HEK293T (cell line): ENCODE measurements at places on chromosomes 16 and 17.

- no peak for DNase-seq
These were observed 201.7 kb upstream of the PSMD7 start for GRCh38 chr16:74094962-74095361.

DNA sequence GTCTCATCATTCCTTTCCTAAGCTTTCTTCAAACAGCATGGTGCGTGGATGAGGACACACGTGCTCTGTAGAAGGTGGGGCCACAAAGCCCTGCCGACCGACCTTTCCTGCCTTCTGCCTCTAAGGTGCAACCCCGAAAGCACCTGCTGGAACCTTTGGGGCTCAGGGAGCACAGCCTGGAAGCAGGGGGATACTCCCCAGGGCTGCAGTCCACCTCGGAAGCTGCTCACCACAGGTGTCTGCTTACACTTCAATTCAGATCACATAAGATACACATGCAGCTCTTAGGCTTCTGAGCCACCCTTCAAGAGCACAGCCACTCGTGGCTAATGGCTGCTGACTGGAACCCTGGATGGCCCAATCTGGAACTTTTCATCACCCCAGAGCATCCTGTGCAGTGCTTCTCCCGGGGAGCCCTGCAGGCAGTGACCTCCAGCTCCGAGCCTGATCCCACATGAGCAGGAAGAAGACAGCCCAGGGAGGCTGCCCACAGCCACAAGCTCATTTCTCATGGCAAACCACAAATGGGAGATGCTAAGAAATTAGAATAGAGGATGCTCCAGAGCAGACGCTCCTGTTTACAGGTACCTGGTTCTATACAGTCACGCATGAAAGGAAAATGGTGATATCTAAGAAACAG, 162.3 kb upstream of the FOXF1 start:
- DNase-seq = no peak

DNA sequence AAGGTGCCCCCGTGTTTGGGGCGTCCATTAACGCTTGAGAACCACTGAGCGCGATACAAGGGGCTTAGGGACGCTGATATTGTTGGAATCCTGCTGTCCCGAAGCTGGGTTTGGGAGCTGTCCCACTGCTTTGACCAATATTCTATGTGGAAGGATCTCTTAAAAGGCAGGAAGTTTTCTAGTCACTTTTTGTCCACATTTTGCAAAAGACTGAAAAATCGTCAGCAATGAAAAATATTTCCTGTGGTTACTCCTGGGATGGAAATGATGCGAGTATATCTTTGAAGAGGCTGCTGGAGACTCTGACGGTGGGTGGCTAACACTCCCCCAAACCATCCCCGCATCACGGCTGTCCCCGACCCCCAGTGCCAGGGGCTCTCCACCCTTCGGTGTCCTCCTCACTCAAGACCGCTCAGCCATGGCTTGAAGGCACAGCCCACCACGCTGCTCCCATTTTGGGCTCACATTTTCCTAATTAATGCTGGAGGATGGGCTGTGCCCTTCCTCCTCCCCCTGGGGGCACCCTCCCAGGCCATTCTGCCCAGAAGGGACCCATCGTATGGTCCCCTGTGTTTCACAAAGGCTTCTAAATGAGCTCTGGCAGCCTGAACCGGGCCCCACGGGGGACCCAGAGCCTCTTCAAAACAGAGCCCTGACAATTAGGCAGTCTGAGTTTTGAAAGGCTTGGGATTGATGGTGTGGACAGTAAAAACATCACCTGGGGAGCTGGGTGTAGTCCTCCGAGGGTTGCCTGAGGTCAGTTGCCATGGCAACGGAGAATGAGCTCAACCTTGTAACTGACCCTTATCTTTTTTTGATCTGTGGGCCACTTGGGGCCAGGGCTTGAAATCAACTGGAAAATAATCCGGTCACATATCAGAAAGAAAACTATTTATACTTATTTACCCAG, 158.6 kb downstream of the C16orf78 start:
- DNase-seq = no peak

- DNase-seq = no peak
These were observed 714 bp downstream of the TNS4 start for GRCh38 chr17:40500709-40501108.

DNA sequence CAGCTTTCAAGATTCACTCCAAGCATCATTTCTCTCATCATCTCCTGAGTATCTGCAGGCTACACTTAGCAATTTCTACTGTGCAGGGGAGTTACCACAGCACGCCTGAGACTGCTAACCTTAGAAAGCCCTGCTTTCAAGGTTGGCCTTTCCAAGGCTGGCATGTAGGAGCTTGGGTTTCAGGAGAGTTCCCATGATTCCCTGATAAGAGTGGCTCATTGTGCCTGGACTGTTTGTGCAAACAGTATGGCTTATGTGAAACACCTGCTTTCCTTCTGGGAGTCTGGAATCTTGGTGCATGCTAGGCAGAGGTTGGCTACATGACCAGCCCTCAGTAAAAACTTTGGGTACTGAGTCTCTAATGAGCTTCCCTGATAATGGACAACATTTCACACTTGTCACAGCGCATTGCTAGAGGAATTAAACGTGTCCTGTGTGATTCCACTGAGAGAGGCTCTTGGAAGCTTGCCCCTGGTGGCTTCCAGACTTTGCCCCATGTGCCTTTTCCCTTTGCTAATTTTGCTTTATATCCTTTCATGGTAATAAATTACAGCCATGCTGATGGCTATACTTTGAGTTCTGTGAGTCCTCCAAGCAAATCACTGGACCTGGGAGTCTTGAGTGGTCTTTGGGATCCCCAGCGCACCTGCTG, 19.7 kb upstream of the RGS9 start:
- DNase-seq = no peak

GRCh38 chr17:82648742-82649331, 593 bp upstream of the WDR45B start:
- peak; percentile 73 for DNase-seq
